ENCODE measurements at places on chromosomes 1 and 21. TPM values are rescaled to one million over a fixed set of nuclear protein-coding genes. Genes with fewer than 3 reads are reported as not detected.

GRCh38 chr1:56939209-56939608 lies 26.6 kb downstream of the C8B start:
- H3K4me3 ChIP-seq: no peak overlapping the region
- H3K4me1 ChIP-seq: no peaks in the 10 kb centered on the region
- no peaks in the 10 kb centered on the region for H3K27me3 ChIP-seq
- H3K36me3 ChIP-seq: no peaks in the 10 kb centered on the region
- no peak for DNase-seq

Gene S100A8
- 3.8 TPM for total RNA-seq

- H3K27ac ChIP-seq: no peak overlapping the region
- H3K27me3 ChIP-seq: no peaks in the 10 kb centered on the region
- no peak for DNase-seq
- H3K4me1 ChIP-seq: peaks cover 13% of the 10 kb centered on the region
- H3K4me3 ChIP-seq: no peak overlapping the region
Observed at GRCh38 chr1:8185400-8185799, 132.5 kb upstream of the SLC45A1 start.

- no peaks in the 10 kb centered on the region for H3K27me3 ChIP-seq
- no peak overlapping the region for H3K4me3 ChIP-seq
Observed at GRCh38 chr1:234584420-234584805, 25.6 kb downstream of the IRF2BP2 start.

DNA sequence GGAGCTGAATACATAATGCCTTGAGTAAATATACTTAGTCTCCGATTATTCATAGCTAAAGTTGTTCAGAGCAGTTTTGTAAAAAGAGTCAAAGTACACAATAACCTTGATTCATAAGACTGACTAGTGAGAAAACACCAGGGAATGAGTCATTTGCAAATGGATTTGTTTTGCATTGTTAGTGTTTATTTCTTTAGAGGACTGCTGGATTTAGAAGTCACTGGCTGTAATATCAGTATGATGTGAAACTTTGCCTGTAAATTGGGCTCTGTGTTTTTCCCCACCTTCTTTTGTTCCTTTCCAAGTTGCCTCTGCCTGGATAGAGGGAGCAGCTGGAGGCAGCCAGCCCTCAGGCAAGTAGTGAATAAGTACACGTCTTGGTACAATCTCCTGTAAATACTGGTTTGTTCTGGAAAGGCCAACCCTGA lies 474.7 kb downstream of the NUF2 start:
- no peak overlapping the region for H3K27ac ChIP-seq
- no peak overlapping the region for H3K4me3 ChIP-seq
- H3K36me3 ChIP-seq: no peaks in the 10 kb centered on the region
- DNase-seq: no peak

Gene GPR25
- 1.8 TPM for total RNA-seq

GRCh38 chr1:215557504-215557903 lies 9.6 kb upstream of the KCTD3 start:
- no peak overlapping the region for H3K4me3 ChIP-seq
- H3K27ac ChIP-seq: no peak overlapping the region
- H3K36me3 ChIP-seq: no peaks in the 10 kb centered on the region
- H3K27me3 ChIP-seq: no peaks in the 10 kb centered on the region
- DNase-seq: no peak

Gene LRRC71
- total RNA-seq: not detected

Gene FAM72C
- 0.32 TPM for total RNA-seq

DNA sequence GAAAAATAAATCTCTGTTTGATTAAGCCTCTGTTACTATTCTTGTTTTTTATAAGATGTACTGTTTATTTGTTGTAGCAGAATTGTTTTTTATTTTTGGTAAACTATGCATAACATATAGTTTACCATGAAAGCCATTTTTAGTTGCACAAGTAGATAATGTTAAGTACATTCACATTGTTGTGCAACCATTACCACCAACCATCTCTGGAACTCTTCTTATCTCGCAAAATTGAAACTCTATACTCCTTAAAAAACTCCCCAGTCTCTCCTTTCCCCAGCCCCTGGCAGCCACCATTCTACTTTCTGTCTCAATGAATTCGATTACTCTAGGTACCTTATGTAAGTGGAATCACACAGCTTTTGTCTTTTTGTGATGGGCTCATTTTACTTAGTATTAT lies 27.4 kb upstream of the UHMK1 start:
- H3K27ac ChIP-seq: no peak overlapping the region
- H3K36me3 ChIP-seq: no peaks in the 10 kb centered on the region
- H3K4me1 ChIP-seq: no peaks in the 10 kb centered on the region
- no peak for DNase-seq

DNA sequence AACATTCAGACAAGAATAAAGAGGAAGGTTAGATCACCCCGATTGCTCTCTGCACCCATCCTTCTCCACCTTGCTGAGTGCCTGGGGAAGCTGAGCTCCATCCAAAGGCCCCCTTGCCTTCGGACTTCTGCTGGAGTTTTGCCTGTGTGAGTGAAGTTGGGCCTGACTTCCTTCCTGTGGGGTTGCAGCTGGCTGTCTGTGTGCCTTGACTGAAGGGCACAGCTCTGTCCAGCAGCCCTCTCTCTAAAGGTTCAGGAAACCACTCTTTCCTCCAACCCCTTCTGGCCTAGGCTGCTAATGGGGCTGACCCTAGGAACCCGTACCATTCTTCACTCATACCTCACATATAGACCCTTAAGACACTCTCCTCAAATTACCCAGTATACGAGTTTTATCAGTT lies 173.4 kb upstream of the HMCN1 start:
- no peaks in the 10 kb centered on the region for H3K27me3 ChIP-seq
- H3K36me3 ChIP-seq: no peaks in the 10 kb centered on the region
- no peak for DNase-seq
- H3K4me1 ChIP-seq: peaks cover 45% of the 10 kb centered on the region
- H3K27ac ChIP-seq: peak overlapping the region; percentile 52

- H3K36me3 ChIP-seq: no peaks in the 10 kb centered on the region
- H3K4me1 ChIP-seq: no peaks in the 10 kb centered on the region
- H3K4me3 ChIP-seq: no peak overlapping the region
- peaks cover 8% of the 10 kb centered on the region for H3K27me3 ChIP-seq
- no peak overlapping the region for H3K27ac ChIP-seq
- DNase-seq: no peak
Observed at GRCh38 chr1:36814083-36814482, 220.2 kb downstream of the GRIK3 start.

DNA sequence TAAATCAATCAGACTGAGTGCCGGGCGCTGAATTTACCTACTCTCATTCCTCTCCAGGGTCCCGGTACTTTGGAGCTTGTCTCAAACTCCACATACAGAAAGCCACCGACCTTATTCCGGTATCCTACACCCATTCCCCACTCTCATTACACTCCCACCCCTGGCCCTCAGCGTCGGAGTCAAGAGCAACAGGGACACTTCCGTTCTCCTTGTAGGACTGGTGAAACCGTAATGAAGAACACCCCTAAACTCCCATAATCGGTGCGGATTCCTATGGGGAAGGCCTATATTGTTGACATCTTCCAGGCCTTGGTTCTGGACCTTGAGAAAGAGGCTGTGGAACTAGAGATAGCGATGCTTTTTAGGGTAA lies 798 bp downstream of the ZBED6 start:
- H3K27me3 ChIP-seq: no peaks in the 10 kb centered on the region
- peak; percentile 5 for DNase-seq
- H3K4me3 ChIP-seq: peak overlapping the region; percentile 60
- peaks cover 30% of the 10 kb centered on the region for H3K4me1 ChIP-seq
- H3K27ac ChIP-seq: peak overlapping the region; percentile 94

- no peaks in the 10 kb centered on the region for H3K4me1 ChIP-seq
- no peak overlapping the region for H3K4me3 ChIP-seq
- DNase-seq: no peak
- H3K27me3 ChIP-seq: no peaks in the 10 kb centered on the region
Observed at GRCh38 chr1:37016121-37016520, 18.2 kb downstream of the GRIK3 start.

GRCh38 chr1:176626572-176627061 lies 163.6 kb downstream of the PAPPA2 start:
- H3K36me3 ChIP-seq: no peaks in the 10 kb centered on the region
- H3K27me3 ChIP-seq: no peaks in the 10 kb centered on the region
- no peak overlapping the region for H3K4me3 ChIP-seq
- H3K27ac ChIP-seq: no peak overlapping the region
- H3K4me1 ChIP-seq: no peaks in the 10 kb centered on the region

Gene NKAIN1
- not detected for total RNA-seq

DNA sequence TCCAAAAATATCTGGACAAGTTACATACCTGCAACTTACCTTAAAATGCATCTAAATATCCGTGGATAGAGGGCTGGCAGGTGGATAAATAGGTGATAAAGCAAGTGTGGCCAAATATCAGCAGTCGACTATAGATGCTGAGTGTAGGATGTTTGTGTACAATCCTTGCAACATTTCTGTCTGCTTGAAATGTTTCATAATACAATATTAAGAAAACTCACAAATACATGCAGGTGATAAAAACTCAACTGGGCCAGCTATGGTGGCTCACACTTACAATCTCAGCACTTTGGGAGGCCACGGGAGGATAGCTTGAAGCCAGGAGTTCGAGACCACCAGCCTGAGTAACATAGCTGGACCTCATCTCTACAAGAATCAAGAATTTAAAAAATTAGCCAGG lies 41.0 kb downstream of the ACTA1 start:
- no peak overlapping the region for H3K27ac ChIP-seq
- no peaks in the 10 kb centered on the region for H3K36me3 ChIP-seq
- H3K4me1 ChIP-seq: no peaks in the 10 kb centered on the region
- no peak overlapping the region for H3K4me3 ChIP-seq
- H3K27me3 ChIP-seq: no peaks in the 10 kb centered on the region
- no peak for DNase-seq

Gene RBM15
- 41.1 TPM for total RNA-seq

- no peak overlapping the region for H3K4me3 ChIP-seq
- DNase-seq: no peak
- H3K36me3 ChIP-seq: peaks cover 3% of the 10 kb centered on the region
- H3K27ac ChIP-seq: no peak overlapping the region
Observed at GRCh38 chr1:8382051-8382505, 64.2 kb downstream of the SLC45A1 start.

- H3K4me3 ChIP-seq: peak overlapping the region; percentile 81
- peaks cover 21% of the 10 kb centered on the region for H3K27me3 ChIP-seq
- no peak for DNase-seq
- no peak overlapping the region for H3K27ac ChIP-seq
- H3K4me1 ChIP-seq: peaks cover 12% of the 10 kb centered on the region
- H3K36me3 ChIP-seq: no peaks in the 10 kb centered on the region
Observed at GRCh38 chr1:243917863-243918565, 68.0 kb upstream of the AKT3 start.

GRCh38 chr1:173426057-173426456 lies 51.1 kb upstream of the PRDX6 start:
- no peak for DNase-seq
- no peak overlapping the region for H3K4me3 ChIP-seq
- H3K27ac ChIP-seq: no peak overlapping the region
- H3K4me1 ChIP-seq: peaks cover 7% of the 10 kb centered on the region
- no peaks in the 10 kb centered on the region for H3K27me3 ChIP-seq

GRCh38 chr21:39885119-39885848 lies 18.0 kb downstream of the PCP4 start:
- no peak overlapping the region for H3K27ac ChIP-seq
- H3K4me3 ChIP-seq: no peak overlapping the region
- H3K27me3 ChIP-seq: peaks cover 4% of the 10 kb centered on the region
- H3K36me3 ChIP-seq: no peaks in the 10 kb centered on the region

DNA sequence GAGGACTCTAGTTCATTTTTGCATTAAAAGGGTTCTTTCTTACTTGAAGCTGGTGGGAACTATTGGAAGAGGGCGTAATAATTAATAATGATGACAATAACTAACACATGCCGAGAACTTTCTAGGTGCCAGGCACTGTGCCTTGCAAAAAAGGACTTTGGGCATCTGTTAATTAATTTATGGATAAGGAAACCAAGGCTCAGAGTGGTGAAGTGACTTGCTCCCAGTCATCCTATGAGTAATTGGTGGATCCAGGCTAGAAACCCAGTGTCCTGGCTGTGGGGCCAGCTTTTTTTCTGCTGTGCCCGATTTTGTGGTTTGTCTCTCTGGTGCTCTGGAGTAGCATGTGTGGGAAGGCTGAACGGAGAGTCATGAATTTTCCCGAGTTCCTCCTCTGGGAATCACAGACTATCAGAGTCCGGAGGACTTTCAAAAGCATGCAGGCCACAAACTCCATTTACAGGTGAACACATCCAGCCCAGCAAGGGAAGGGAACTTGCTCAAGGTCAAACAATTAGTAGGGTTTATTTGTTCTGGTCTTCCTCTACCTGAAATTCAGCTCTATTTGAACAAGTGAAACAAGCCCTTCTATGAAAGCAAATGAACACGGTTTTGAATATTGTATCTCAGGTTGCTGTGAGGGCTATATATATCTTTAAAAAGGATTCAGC lies 23.4 kb downstream of the ROR1 start:
- H3K4me1 ChIP-seq: no peaks in the 10 kb centered on the region
- H3K4me3 ChIP-seq: no peak overlapping the region
- DNase-seq: no peak
- no peaks in the 10 kb centered on the region for H3K36me3 ChIP-seq

- no peak overlapping the region for H3K27ac ChIP-seq
- H3K36me3 ChIP-seq: no peaks in the 10 kb centered on the region
- H3K4me1 ChIP-seq: no peaks in the 10 kb centered on the region
- H3K27me3 ChIP-seq: no peaks in the 10 kb centered on the region
Observed at GRCh38 chr1:2090216-2090890, 40.1 kb downstream of the PRKCZ start.

Gene E2F2
- total RNA-seq: 1.7 TPM

DNA sequence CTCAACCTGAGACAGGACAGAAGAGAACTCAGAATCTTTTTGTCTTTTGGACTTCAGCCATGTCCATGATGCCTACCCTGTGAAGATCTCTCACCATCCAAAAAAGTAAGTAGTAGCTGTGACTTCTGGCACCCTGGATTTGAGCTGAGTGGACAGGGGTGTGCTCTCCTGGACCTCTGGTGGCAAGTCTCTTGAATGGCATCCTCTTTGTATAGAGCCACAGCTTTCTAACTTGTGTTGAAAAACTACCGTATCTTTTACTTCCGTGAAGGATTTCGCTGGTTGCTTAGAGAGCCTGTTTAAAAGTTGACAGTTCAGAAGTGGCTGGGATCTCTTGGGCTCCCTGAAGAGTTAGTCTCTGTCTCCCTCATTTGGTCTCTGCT lies 1.8 kb downstream of the MFN2 start:
- H3K4me3 ChIP-seq: no peak overlapping the region
- no peak for DNase-seq
- H3K36me3 ChIP-seq: peaks cover 11% of the 10 kb centered on the region

Gene NASP
- total RNA-seq: 145 TPM

Gene SH2D1B
- 0.20 TPM for total RNA-seq
